ENCODE measurements at places on chromosomes 1 and 21.
A peak's percentile ranks its signal among the peaks of the same experiment; 100 is the strongest.

- no peak for DNase-seq
Measured at GRCh38 chr21:42233067-42233961, 14.4 kb downstream of the ABCG1 start.

- DNase-seq, result no peak
Measured at GRCh38 chr1:91937613-91938012, 11.6 kb upstream of the BRDT start.

- DNase-seq, result peak; percentile 26
Measured at GRCh38 chr21:29299916-29300806, 1.4 kb downstream of the BACH1 start.

- DNase-seq, result no peak
Measured at GRCh38 chr1:87329526-87330056, 911 bp downstream of the LMO4 start.

DNA sequence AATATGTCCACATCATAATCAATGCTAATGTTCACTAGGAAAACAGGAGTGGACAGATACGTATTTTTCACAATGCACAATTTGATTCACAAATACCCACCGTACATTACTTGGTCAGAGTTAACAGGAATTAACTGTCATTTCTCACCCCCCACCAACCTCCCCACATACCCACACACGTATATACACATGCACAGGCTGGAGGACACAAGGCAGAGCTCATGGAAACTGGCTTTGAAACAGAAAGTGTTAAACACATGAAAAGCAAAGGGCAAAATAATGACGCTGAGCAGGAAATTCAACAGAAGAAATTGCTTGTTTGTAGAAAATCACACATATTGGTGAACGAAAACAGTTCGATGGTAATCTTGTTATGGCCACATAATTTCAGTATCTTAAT, 188.4 kb upstream of the DMRTA2 start:
- no peak for DNase-seq

- peak; percentile 44 for DNase-seq
Measured at GRCh38 chr21:42652527-42653230, 742 bp upstream of the PDE9A start.

DNA sequence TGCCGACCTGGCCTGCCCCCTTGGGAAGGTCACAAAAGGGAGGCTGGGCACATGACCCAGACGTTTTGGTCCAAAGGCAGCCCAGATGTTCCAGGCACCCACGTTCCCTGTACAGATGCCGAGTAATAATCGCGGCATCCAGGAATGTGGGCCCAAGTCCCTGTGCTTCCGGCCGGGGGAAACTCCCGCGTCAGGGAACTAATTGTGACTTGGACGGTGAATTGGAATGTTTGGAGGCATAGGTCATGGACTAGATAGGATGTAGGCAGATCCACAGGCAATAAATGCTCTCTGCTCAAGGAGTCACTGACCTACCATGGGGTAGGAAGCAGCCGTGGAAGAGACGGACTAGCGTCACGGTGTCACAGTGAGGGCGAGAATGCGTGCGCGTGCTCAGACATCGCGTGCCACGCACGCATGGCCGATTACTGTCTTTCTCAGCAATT, 178.4 kb downstream of the DUSP10 start:
- no peak for DNase-seq

GRCh38 chr1:25461849-25462248, 31.2 kb downstream of the MACO1 start:
- no peak for DNase-seq

GRCh38 chr1:160109686-160110085, 5.9 kb upstream of the ATP1A2 start:
- no peak for DNase-seq

GRCh38 chr21:16624479-16625118, 888.2 kb upstream of the CXADR start:
- DNase-seq, result no peak

DNA sequence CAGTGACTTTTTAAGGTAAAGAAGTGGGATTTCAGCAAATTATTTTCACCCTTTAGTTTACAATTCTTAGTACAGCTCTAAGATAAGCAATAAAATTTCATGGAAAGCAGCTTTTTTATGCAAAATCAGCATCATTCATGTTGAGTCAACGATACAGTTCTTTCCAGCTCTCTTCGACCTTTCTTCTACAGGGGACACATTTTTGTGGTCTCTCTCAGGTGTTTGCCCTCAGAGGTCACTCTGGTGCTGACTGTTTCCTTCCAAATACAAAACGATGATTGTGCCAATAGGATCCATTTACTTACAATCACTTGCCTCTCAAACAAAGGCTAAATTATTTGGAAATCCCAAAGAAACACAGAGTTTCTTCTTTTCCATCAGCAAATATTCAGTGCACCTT, 51.0 kb downstream of the PSMG1 start:
- DNase-seq, result no peak

DNA sequence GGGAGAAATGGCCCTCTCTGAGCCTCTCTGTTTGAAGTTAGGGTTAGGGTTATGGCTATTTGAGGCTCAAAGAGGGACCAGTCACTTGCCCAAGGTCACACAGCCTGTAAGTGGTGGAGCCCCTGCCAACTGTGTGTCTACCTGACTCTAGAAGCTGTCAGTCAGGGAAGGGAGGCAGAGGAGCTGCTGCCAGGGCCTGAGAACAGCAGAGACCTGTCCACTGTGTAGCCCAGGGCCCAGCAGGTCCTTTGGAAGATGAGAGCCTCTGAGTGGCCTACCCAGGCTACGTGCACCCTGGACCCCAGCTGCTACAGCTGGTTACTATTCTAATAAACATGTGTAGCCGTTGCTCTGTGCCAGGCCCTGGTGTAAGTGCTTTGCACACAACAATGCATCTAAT, 15.1 kb upstream of the EDN2 start:
- no peak for DNase-seq

- DNase-seq, result no peak
Measured at GRCh38 chr1:19390166-19390850, 78.2 kb downstream of the SLC66A1 start.

GRCh38 chr1:205510308-205510950, 6.0 kb downstream of the CDK18 start:
- DNase-seq, result no peak

DNA sequence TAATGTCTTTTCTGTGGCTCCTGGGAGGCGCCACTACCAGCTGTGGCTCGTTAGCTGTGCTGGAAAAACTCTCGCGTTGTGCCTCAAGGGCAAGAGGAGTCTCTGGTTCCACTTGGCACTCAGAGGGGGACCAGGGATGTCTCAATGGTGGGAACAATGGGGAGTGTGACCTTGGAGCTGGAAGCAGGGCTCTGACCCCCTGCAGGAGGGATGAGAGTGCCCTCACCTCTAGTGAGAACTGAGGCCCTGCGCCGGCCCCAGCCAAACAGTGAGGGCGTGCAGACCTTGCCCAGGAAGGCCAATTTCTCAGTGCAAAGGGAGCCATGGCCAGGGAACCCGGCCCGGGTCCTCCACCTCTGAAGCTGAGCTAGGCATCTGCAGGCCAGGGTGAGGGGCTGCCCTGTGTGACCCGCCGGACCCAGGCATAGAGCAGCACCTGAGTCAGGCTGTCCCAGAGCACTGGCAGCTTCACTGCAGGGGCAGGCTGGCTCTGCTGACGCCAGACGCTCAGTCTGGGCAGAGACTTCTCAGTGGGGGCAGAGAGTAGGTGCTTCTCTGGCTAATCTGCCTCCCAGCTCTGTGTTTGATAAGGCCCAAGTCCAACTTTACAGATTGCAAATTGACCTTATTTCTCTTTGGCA, 1.8 kb downstream of the RD3 start:
- DNase-seq, result no peak

GRCh38 chr1:81452693-81453366, 347.9 kb upstream of the ADGRL2 start:
- peak; percentile 23 for DNase-seq

DNA sequence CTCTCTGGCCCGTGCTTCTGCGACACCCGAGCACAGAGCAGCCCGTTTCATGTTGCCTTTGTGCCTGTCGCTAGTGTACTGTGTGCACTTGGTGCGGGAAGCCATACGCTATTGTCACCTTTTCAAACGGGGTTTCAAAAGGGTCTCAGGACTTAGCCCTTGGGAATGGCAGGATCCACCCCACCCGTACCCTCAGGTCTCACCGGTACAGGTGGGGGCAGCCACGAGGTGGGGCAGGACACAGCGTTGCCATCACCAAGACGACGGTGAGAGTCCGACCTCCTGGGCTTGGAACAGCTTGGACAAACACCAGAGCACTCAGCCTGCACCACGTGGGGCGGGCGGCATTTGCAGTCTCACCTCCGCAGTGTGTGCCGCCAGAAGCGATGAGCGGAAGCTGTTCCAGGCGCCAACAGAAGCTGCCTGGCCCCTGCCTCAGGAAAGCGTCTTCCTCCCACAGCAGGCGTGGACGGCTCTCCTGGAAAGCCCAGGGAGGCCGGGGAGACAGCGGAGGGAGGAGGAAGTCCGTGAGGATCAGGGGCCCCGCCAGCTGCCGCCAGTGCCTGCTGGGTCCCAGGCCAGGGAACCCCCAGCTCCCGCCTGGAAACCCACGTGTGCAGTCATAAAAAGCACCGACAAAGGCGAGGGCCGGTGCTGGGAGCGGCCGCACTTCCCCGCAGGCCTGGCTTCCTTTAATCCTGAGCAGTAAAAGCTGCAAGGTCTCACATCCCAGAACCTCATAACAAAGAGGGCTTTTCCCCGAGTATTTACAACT, 131.3 kb upstream of the ARHGEF16 start:
- peak; percentile 56 for DNase-seq

- DNase-seq, result no peak
Measured at GRCh38 chr1:72954943-72955342, 672.6 kb upstream of the NEGR1 start.

- no peak for DNase-seq
Measured at GRCh38 chr1:153533689-153534201, 2.0 kb downstream of the S100A6 start.

DNA sequence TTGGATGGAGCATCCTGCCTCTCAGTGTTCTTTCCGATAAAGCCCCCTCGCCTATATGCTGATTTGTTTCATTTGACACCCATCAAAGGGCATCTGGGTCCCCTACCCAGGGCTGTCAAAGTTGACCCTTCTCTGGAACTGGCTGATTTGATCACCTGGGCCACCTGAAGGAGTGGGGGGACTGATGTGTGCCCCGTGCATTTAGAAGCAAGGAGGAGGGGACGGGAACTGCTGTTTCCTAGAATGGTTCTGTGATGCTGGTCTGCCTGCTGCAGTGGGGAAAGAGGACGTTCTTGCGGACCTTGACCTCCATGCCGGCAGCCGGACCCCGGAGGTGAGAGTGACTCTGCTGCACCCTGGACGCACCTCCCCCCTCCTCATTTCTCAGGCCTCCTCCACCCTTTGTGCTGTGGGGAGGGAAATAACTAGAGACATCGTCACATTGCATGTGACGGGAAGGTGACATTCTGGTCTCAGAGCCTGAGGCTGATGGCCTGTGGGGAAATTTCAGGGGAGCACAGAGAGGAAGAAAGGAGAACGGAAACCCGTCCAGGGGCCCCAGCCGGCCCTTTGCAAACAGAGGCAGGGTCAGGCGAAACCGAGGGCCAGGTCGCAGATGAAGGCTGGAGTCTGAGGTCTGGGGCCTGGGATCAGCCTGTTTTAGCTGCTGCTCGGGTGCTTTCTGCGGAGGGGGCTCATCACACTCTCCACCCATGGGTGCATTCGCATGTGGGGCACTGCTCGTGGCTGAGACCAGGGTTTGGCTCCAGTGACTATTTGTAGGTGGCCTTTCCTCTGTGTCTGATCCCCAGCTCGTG, 25.7 kb downstream of the CRYAA start:
- DNase-seq, result no peak

DNA sequence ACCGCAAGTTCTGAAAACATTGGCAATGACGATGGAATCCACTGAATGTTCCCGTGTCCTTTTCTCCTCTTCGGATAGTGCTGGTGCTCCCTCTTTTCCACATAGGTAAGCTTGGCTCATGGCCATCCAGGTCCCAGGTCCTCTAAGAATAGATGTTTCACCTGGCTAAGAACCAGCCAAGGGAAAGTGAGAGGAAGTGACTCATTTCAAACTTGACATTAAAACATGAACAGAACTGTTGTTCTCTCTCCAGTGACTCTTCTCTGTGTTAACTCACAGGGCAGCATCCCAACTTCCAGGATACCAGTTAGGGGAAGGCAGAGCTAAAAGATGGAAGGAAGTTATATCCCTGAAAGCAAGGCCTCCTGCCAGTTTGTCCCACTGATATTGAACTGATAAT, 493.8 kb upstream of the CHRM3 start:
- DNase-seq, result no peak

- DNase-seq, result no peak
Measured at GRCh38 chr1:88946861-88947260, 45.6 kb downstream of the KYAT3 start.

- peak; percentile 15 for DNase-seq
Measured at GRCh38 chr1:114428083-114428754, 82.8 kb downstream of the TRIM33 start.

- DNase-seq, result no peak
Measured at GRCh38 chr1:168483539-168483938, 60.3 kb downstream of the XCL2 start.

DNA sequence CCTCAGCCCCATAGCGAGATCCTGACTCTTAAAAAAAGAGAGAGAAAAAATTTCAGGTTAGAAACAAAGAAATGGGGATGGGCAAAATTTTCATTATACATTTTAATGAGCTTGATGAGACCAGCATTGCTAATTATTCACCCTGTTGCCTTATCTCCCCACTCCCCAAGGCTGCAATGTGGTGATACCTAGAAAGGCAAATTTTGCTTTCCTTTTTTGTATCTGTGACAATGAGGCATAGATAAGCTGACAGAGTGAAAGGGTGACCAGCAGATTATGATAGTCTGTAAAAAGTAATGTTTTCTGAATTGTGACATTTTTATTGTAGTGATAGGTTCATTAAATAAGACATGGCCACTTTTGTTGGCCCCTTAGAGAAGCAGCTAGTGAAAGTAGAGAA, 12.9 kb downstream of the SRRM1 start:
- DNase-seq, result no peak

DNA sequence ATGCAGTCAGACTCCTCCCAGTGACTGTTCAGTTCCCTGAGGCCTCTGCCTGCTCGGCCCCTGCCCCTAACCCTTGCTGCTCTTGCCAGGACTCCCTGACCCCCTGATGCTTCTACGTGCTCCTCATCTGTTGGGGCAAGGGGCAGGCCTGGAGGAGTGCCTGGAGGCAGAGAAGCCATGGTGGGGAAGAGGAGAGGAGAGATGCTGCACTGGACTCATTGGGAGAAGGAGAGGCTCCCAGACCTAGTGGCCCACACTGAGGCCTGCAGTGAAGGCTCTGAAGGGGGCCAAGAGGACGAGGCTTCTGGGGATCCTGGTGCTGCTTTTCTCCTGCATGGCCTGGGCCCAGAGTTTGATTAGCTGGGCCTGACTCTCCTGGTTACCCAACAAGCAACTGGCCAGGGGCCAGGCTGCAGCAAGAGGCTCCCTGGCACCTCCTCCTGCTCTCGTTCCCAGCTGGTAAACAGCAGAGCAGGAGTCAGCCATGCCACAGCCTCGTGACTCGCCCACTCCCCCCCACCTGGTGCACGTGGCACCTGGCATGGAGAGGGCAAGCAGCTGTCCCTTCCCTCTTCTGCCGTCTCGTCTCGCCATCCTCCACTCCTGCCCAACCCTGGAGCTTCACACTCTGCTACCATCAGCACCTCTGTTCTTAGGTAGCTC, 847 bp upstream of the RORC start:
- no peak for DNase-seq

- DNase-seq, result no peak
Measured at GRCh38 chr1:58576727-58577653, at the start of gene TACSTD2. Gene TACSTD2 (minus strand): TSS chr1:58577252. CDS start chr1:58577156, 96 bp downstream.

GRCh38 chr1:39214998-39215873, 10.7 kb downstream of the MACF1 start:
- no peak for DNase-seq
